Mucosa of descending colon (tissue), 3 donors: ENCODE measurements at places on chromosomes 11 and 22. TPM values are rescaled to one million over a fixed set of nuclear protein-coding genes. Genes with fewer than 3 reads are reported as not detected.

DNA sequence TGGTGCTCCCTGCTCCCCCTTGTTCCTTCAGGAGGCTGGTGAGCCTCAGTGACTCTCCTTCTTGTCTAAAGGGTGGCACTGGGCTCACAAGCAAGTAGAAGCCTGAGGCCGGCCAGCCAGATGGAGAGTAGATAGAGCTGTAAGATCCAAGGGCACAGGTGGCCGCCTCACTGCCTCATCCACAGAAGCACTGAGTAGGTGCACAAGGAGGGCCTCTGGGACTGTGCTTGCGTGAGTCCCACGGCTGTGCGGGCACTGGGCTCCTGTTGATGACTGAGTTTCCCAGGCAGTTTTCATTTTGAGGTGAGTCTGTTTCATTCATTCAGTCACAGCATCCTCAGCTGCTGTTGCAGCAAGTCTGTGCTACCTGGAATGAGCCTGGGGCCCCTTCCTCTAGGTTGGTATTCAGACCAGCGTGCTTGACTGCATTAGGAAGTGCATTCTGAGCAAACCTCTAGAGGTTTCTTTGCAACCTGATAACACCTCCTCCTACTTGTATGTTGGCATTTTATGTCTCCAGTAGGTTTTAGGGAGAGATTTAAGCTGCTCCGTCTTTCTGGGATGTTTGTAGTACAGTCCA is 184.0 kb downstream of the TBC1D22A start:
- no peak for DNase-seq

DNA sequence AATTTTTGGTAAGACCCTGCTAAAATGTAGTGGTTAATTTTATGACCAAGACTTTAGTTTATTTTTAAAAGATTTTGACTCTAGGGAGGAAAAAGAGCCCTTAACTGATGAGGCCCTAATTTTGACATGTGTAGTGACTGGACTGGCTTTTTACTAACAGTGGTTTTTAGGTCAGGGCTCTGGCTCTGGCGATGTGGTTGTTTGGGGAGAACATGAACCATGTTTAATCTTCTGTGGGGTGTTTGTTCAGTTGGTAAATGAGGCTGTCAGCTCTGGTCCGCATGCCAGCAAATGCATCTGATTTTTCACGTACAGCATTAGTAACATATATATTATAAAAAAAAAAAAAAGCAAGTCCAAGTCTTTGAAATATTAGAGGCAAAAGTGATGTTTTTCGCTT is 104.3 kb downstream of the EXT2 start:
- no peak for DNase-seq

DNA sequence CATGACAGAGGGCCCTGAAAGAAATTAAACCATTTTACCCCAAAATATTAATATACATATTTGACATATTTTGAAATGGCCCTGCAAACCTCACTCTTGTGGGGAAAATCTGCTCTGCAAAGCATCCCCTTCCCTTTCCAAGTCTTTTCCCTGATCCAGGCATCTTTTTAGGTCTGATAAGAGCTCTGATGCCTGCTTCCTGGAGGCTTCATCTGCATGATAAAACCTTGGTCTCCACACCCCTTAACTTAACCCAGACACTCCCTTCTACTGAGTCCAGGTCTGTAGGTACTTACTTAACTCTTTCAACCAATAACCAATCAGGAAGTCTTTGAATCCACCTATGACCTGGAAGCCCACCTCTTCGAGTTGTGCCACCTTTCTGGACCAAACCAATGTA is 1.8 kb upstream of the LGALS12 start:
- no peak for DNase-seq

GRCh38 chr11:13314676-13315394 is 37.2 kb downstream of the BMAL1 start:
- no peak for DNase-seq

DNA sequence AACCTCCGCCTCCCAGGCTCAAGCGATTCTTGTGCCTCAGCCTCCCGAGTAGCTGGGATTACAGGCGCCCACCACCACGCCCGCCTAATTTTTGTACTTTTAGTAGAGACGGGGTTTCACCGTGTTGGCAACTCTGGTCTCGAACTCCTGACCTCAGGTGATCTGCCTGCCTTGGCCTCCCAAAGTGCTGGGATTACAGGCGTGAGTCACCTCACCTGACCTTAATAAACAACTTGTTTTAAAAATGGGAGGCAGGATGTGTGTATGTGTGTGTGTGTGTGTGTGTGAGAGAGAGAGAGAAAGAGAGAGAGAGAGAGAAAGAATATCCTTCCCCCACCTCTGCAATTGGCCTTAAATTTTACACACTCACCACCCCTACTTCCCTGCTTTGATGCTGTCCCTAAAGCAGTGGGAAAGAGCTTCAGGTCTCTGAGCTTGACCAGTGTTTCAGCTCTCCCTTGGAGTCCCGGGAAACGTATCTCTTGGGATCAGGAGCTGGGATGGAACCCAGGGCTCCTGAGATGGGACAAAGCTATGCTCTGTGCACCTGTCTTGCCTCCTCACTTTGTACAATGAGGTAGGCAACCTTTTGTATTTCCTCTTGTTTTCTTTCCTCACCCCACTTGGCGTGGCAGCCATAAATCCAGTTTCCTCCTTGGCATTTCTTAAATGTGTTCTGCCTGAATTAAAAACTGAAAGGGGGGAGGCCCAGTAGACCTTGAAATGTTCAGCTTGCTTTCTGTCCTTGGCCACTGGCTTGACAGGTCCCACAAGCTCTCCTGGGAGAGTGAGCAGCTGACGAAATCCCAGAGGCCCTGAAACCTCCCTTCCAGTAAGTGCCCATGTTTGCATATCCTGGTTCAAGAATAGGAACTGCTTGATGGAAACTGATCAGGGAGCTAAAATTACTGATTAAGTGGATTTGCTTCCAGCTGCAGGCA is 17.8 kb upstream of the XBP1 start:
- DNase-seq = peak; percentile 67

GRCh38 chr11:1209371-1210057 is 13.4 kb upstream of the MUC5B start:
- peak; percentile 21 for DNase-seq

DNA sequence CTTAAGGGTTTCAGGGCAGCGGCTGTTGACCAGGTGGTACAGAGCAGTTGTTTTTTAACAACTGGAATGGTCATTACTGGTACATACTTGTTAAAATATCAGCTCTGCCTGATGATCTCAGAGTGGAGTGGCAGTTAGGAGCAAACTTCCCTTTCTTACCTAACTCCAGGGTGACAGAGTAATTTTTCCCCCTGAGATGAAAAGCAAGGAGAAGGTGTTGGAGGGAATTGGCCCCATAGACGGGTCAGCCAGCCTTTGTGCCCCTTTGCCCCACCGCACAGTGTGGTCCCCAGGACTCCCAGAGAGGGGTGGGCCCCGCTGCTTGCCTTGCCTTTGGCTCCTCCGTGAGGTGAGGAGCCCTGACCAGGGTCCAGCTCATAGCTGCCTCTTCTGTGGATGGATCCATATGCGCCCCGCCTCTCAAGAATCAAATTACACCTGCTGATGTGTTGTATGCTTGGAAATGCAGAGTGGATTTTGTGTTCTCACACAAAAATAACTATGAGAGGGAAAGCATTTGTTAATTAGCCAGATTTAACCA is 27.0 kb upstream of the SORL1-AS1 start:
- no peak for DNase-seq

GRCh38 chr11:74459584-74459983 is 7.8 kb downstream of the KCNE3 start:
- DNase-seq = no peak

DNA sequence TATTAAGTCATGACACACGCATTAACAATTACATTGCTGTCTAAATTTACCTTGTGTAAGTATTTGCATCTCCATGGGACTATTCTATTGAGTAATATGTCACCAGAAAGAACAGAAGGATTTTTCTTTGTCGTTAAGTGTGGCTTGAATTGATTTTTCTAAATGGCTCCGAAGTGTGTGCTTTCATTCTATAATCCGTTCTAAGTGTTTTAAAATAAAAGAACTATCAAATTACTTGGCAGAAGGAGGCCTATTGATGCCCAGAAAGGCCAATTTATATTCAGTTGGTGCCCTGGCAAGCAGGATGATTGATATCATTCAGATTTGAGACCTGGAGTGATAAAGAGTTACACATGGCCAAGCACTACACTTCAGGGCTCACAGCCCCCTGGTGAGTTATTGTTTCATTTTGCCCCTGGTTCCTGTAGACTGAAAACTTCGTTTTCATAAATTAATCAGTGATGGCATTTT is 538.9 kb upstream of the ANO5 start:
- no peak for DNase-seq

GRCh38 chr11:66408488-66409214 is 12.2 kb upstream of the NPAS4 start:
- peak; percentile 85 for DNase-seq

- no peak for DNase-seq
These were observed 23.9 kb upstream of the LYVE1 start for GRCh38 chr11:10592331-10592730.

DNA sequence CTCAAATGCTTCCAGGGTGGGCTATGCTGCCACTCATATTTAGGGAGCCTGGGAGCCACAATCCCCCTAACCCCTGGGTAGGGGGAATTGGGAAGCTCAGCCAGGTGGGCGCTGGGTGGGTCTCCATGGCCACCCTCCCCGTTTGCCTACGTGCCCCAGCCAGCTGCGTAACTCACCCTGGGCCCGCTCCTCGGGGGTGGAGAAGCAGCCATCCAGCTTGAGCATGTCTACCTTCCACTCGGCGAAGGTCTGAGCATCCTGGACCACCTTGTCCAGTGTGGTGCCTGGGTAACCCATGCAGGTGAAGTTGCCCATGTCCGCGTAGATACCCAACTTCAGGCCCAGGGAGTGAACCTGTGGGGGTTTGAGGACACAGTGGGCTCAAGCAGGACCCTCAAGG is 3.7 kb downstream of the NAGA start:
- no peak for DNase-seq

MCHR1 gene
- 0.41 TPM for total RNA-seq

PELI3 gene
- 2.8 TPM for total RNA-seq
